ENCODE measurements at places on chromosomes 2 and 18.

DNA sequence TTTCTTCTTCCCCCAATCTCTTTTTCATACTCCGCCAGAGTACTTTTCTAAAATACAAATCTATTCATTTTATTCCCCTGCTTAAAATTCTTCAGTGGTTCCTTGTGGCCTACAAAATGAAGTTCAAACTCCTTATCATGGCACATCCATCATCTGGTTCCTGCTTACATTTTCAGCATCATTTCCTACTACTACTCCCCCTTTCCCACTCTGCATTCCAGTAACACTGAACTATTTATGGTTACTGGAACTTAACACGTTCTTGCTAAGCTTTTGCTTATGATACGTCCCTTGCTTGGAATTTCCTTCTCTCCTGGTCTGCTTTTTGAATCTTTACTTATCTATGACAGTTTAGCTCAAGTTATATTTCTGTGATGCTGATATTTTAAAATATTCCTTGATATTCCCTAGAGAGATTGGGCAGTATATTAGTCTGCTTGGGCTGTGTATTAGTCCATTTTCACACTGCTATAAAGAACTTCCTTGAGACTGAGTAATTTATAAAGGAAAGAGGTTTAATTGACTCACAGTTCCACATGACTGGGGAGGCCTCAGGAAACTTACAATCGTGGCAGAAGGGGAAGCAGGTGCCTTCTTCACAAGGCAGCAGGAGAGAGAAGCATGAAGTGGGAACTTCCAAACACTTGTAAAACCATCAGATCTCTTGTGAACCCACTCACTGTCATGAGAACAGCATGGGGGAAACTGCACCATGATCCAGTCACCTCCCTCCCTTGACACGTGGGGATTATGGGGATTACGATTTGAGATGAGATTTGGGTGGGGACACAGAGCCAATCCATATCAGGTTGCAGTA lies 53.2 kb downstream of the BMPR2 start:
- no peak for DNase-seq

DNA sequence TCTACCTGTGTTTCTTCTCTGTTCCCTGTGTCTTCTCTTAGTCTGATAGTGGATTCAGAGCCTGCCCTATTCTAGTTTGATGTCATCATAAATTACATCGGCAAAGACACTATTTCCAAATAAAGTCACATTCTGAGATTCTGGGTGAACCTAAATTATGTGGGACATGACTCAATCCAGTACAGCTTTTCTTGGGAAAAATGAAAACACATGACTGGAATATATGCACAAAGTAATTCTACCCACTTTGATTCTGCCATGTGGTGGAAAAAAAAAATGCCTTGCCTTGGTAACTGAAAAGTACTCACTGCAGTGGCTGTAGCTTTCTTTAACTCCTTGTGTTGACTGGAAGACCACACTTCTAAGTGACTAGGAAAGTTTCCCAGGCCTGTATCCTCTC lies 73.7 kb downstream of the LRATD1 start:
- no peak for DNase-seq

- DNase-seq, result no peak
Measured at GRCh38 chr2:227374158-227374557, 4.9 kb downstream of the TM4SF20 start.

DNA sequence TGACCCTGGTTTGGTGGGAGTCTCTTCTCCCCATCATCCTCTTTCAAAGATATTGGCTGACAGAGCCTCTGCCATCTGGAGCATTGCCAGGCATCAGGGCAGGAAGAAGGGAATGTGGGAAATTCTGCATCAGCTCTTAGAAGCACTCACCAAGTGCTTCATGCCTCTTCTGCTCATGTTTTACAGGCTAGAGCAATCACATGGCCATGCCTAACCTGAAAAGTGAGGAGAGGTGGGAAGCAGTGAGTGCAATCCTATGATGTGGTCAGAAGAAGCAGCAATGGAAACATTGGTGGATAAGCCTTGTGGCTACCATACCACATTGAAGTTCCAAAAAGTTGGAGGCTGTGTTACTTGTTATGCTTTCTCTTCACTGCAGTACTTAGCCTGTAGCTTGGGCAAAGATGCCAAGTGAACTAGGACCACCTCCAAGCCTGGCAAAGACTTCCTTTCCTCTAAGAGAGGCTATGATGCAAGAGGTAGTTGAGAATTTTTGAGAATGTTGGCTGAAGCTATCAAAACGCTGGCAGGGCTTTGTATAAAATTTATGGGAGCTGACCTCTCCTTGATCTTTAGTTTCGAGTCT lies 64.1 kb downstream of the BCL2L11 start:
- no peak for DNase-seq

- DNase-seq, result peak; percentile 46
Measured at GRCh38 chr2:230660294-230661060, 52.2 kb upstream of the CAB39 start.

DNA sequence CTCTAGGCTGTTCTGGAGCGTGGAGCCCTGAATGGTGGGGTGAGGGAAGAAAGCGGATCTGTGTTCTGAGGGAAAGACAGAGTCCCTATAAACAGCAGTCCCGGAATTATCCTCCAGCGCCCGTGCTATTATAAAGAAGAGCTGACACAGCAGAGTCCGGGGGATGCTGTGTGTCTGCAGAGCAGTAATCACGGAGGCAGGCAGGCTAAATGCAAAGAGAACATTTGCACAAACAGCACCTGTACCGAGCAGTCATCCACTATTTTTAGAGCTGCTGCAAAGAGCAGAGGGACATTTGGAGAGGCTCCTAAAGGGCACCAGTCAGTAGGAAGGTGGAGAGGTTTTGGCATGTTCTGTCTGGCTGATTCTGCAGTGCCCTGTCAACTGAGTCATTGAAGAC lies 293.8 kb upstream of the SLC14A2 start:
- no peak for DNase-seq

GRCh38 chr2:232700154-232700553 lies 3.0 kb downstream of the GIGYF2 start:
- DNase-seq, result no peak

DNA sequence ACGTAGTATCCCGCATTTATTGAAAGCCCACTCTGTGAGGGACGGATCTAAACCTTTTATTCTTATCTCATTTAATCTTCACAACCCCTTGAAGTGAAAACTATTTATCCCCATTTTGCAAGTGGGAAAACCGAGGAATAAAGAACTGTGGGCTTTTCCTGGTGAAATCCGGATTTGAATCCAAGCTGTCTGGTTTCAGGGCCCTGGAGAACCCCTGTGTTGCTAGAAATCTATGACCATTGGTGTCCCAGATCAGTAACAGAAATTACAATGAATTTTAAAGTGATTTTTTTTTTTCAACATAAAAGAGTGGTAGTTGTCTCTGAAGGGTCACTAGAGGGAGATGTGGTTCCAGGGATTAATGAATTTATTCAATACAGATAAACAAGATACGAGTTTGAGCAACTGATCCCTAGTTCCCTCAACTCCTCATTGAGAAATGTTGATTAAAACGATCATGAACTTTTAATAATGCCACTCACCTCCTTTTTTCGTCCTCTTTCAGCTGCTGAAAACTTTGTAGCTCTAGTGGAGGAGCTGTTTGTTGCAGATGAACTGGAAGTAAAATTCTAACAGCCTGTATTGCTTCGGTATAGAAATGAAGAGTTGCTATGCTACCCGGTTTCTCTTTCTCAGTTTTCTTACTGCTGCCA lies 940 bp downstream of the XRCC5 start:
- DNase-seq, result no peak

- no peak for DNase-seq
Measured at GRCh38 chr2:56334622-56335021, 150.8 kb downstream of the CCDC85A start.

DNA sequence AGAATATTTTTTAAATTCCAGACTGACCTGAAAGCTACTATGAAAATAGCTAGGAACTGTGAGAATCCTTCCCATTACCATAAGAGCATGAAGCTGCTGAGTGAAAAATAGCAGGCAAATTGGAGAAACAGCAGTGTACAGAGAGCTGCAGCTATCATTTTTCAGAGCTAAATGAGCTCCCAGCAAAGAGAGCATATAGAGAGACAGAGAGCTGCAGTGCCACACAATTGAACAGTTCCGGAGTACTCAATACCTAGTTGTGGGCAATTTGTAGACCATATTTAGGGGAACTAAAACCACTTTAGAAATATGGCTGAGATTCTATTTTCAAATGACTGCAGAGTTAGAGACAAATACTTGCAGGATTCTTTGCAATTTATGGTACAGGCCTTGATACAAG lies 645.3 kb downstream of the STK39 start:
- DNase-seq, result no peak

DNA sequence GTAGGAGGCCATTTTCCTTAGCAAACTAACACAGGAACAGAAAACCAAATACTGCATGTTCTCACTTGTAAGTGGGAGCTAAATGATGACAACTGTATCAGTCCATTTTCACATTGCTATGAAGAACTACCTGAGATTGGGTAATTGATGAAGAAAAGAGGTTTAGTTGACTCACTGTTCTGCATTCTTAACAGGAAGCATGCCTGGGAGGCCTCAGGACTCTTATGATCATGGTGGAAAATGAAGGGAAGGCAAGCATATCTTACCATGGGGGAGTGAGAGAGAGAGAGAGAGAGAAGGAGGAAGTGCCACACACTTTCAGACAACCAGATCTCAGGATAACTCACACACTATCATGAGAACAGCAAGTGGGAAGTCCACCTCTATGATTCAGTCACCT lies 105.3 kb downstream of the PARD3B start:
- DNase-seq, result no peak

- no peak for DNase-seq
Measured at GRCh38 chr2:175418224-175418835, 236.8 kb upstream of the ATP5MC3 start.

DNA sequence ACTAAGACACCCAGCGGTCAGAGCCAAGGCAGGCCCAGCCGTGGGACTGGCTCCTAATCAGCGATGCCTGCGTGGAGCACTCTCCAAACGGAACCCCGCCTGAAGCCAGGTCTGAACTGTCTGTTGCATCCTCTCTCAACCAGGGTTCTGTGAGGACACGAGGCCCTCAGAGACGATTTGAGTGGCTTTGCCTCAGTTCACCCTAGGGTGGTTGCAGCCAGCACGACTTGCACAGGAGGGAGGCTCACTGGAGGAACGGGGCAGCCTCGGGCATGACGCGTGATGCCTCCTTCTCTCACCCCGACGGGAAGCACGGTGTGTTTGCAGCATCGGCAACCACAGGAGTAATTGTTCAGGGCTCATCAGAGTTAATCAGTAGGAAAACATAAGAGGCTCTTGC lies 336.4 kb downstream of the EIPR1 start:
- DNase-seq, result no peak

- DNase-seq, result no peak
Measured at GRCh38 chr18:80246445-80247392, 595 bp downstream of the PARD6G start.

DNA sequence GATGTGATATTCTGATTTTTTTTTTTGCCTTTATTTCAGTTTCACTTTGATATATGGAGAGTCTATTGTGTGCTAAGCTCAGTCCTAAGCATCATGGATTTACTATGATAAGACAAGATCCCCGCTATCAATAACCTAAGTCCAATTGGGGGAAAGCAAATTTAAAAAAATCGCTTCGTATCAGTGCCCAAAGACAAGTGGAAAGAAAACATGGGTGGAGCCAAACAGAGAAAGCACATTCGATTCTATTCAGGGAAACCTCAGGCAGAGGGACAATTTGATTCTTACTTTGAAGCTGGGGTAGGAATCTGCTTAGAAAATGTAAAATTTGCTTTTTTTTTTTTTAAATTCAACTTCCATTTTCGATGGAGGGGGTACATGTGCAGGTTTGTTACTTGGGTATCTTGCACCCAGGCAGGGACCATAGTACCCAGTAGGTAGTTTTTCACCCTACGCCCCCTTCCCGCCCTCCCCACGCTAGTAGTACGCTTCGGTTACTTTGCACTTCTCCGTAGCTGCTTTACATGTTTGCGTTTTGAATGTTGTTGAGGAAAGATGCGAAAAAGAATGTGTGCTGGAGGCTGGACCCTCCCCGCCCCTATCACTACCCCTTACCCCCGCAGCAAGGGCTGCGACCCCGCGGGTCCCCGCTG lies 12.4 kb downstream of the KIF5C start:
- no peak for DNase-seq

GRCh38 chr2:42809131-42809818 lies 16.9 kb upstream of the HAAO start:
- no peak for DNase-seq

- no peak for DNase-seq
Measured at GRCh38 chr2:160427629-160428404, 65.8 kb downstream of the RBMS1 start.

DNA sequence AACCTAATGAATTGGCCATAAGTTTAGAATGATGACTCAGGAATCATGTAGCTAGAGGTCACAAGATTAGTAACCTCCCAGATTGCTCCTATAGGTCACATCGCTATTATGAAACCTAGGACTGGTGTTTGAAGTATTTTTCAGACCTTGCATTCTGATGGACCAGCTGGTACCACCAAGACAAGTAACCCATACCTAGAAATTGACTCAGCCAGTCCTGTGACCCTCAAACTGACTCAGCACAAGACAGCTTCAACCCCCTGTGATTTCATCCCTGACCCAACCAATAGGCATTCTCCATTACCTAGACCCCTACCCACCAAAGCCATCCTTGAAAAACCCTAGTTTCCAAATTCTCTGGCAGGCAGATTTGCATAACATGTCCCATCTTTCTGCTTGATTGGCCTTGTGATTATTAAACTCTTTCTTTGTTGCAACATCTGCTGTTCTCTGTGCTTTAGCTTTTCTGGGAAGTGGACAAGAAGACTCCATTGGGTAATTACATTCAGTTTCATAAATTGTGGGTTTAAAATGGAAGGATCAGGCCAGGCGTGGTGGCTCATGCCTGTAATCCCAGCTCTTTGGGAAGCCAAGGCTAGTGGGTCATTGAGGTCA lies 254.9 kb downstream of the IRS1 start:
- no peak for DNase-seq

- DNase-seq, result peak; percentile 8
Measured at GRCh38 chr2:236049981-236050380, 118.2 kb downstream of the GBX2 start.

DNA sequence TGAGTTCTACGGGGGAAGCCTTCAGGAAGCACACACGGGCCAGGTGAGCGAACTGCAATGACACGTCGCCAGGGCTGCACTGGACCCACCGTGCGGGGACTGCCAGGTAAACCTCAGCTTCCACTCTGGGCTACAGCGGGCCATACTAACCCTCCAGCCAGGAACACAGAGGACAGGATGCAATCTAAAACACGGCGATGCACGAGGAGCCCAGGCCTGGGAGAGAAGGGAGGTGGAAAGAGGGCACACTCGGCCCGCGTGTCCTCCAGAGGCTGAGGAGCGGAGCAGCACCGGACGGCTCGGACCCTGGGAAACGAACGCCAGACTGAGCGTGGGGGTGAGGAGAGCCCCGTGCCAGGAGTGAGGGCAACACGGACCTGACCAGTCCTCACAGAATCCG lies 69.3 kb downstream of the HDAC4 start:
- no peak for DNase-seq

- DNase-seq, result peak; percentile 67
Measured at GRCh38 chr2:127701651-127702394, 526 bp downstream of the SFT2D3 start.

GRCh38 chr2:5495586-5495985 lies 196.6 kb upstream of the SOX11 start:
- no peak for DNase-seq

- no peak for DNase-seq
Measured at GRCh38 chr2:241941691-241942301, 72.3 kb downstream of the RTP5 start.

GRCh38 chr2:214377286-214377624 lies 33.6 kb upstream of the VWC2L start:
- DNase-seq, result no peak
